Upper lobe of right lung (tissue), 1 donor: ENCODE measurements at places on chromosomes 2 and 18. TPM values are rescaled to one million over a fixed set of nuclear protein-coding genes. Genes with fewer than 3 reads are reported as not detected.

UGT1A8 gene
- not detected for total RNA-seq

CYS1 gene
- 4.5 TPM for total RNA-seq

CREG2 gene
- total RNA-seq = not detected

DNA sequence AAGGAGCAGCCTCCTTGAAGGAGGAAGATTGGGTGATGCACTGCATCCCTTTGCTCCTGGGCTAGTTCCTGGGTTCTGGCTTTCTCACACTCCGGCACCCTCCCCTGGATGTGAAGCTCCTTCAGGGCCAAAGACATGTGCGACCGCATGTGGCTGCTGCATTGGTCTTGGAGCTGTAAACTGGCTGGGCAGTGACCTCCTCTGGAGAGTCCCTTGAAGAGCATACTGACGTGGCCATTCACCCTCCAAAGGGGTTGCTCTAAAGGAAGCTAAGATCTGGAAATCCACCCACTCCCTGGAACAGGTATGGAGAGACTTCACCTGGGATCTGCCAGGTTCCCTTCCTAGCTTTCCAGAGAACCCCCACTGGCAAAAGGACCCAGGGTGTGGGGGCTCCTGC is 62.1 kb downstream of the TMEM17 start:
- no peak for DNase-seq

GRCh38 chr2:8110716-8111115 is 571.1 kb upstream of the ID2 start:
- no peak for DNase-seq

GRCh38 chr2:62631160-62632085 is 74.1 kb upstream of the EHBP1 start:
- DNase-seq = no peak

DNA sequence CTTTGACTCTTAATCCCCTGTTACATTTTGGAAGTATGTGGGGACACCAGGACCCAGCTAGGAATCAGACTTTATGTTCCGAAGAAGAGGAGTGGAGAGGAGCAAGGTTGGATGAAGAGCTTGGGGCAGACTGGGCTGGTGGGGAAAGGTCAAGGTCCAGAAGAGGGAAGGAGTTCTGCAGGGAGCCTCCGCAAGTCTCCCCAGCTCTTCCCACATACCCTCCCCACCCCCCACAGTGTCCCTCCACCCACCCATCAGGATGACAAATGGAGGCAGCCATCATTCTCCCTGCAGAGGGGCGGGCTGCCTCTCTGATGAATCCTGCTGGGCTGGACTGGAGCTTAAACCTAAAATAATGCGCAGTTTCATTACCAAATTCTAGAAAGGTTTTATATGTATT is 77.2 kb downstream of the ACKR3 start:
- DNase-seq = no peak

GRCh38 chr18:77967071-77967470 is 717.4 kb downstream of the GALR1 start:
- DNase-seq = no peak

DNA sequence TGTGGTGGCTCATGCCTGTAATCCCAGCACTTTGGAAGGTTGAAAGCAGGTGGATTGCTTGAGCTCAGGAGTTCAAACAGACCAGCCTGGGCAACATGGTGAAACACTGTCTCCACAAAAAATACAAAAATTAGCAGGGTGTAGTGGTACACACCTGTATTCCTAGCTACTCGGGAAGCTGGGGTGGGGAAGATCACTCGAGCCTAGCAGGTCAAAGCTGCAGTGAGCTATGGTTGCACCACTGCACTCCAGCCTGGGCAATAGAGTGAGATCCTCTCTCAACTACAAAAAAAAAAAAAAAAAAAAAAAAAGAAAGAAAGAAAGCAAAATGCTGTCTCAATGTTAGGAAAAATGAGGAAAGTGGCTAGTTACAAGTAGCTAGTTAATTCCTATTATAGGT is 56.8 kb downstream of the TRIP12 start:
- DNase-seq = no peak

DNA sequence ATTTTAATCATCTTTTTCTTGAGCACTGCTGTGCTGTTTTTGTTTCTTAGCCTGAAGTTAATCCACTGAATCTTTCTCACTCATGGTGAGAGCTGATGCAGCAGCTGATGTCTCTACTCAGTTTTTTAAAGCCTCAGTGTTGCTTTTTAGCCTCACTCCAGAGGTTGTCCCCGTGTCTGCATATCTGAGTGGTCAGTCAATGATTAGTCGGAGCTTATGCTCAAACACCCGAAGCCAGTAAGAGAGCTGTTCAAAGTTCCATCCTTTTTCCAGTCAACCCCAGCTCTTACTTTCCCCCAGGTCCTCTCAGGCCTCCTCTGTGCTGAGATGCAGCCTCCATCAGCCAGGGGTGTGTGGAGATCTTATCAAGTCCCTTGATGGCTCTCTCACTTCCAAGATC is 81.1 kb downstream of the MBOAT2 start:
- DNase-seq = no peak
